Hypothalamus (tissue), 51 donors: ENCODE measurements at places on chromosomes 11 and 22.

DNA sequence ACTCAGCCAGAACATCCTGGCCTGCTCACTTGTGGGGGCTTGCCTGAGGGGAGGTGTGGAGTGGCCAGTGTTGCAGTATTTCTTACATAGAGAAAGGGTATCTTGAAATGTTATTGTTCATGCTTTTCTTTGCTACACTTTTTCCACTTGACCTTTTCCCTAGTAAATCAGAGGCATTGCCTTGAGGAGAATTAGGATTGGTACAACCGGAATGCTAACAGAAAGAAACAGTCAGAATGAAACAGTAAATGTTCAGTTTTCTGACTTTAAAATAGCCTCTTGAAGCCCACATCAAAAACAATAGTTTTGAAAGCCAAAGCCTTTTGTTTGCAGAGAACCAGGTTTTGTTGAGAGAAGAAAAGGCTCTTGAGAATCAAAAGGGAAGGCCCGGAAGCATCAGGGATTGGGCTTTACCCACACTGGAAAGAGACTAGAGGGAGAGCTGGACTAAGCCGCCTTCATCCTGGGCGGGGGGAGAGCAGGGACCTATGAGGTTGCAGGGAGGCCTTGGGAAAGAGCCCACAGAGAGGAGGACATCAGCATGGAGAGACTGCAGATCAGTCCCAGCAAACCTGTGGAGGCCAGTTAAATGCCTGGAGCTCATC lies 12.4 kb downstream of the ADM start:
- no peak for DNase-seq

DNA sequence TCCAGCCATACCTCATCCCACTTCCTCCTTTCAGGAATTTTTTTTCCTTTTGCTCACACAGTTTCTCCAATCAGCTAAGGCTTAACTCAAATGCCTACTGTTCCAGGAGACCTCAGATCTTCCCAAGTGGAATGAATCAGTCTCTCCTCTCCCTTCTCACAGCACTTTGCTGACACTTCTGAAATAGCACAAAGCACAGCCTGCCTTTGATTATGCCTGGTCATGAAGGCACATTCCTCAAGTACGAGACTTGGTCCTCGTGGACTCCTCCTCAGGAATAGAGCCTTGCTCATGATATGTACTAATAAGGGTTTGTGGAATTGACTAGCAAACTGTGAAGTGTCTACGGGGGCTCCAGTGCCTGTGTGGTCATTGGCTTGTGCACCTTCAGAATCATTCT lies 176.7 kb upstream of the TENM4 start:
- no peak for DNase-seq

- no peak for DNase-seq
Measured at GRCh38 chr11:69541501-69542313, 60.2 kb downstream of the LINC01488 start.

DNA sequence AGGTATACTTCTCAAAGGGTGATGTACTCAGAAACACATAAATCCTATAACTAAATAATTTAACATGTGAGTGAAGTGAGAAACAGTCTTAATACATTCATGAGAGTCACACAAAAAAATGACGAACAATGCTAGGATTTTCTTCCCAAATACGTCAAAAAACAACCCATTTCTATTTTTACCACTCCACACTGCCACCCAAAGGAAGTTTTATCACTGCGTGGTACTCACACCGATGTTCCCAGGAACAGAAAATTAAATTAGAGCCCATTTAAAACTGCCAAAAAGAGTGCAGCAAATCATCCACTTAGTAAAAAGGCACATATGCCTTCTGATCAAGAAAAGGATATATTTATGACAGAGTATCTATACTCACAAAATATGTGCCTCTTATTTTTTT lies 710.9 kb upstream of the FAT3 start:
- DNase-seq = no peak

- no peak for DNase-seq
Measured at GRCh38 chr22:20404881-20405280, 10.9 kb downstream of the ZNF74 start.

DNA sequence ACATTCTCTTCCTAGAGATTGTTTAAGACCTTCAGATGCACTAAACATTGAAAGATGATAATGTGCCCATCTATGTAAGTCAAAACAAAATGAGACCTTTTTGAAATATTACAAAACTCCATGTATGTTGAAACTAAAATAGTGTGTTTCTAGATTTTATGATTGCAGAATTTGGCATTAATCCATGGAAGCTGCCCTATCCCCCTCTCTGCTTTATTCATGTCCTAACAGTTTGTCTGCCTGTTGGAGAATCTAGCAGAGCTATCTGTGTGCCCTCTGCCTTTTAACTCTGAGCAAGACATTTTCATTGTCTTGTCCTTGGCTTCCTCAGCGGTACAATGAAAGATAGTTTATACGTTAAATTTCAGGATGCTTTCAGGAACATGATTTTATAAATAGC lies 105.5 kb downstream of the FAT3 start:
- no peak for DNase-seq

- no peak for DNase-seq
Measured at GRCh38 chr22:33756508-33756949, 163.7 kb downstream of the LARGE1 start.

DNA sequence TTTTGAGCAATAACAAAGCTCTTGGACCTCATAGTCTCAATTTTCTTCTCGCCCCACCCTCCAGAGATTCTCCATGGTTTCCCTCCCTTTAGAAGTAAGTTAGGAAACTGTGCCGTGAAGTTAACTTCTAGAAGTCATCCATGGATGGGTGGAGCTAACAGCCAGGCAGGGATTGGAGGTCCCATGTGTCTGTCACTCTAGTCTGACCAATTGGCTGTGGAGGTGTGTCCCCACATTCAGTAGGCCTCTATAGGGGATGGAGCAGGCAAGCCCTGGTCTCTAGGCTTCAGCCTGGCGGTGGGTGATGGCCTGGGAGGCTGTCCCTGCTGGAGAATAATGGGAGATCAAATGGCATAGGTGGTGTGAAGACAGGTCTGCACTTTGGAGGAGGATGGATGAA lies 50.7 kb downstream of the TP53I11 start:
- no peak for DNase-seq

DNA sequence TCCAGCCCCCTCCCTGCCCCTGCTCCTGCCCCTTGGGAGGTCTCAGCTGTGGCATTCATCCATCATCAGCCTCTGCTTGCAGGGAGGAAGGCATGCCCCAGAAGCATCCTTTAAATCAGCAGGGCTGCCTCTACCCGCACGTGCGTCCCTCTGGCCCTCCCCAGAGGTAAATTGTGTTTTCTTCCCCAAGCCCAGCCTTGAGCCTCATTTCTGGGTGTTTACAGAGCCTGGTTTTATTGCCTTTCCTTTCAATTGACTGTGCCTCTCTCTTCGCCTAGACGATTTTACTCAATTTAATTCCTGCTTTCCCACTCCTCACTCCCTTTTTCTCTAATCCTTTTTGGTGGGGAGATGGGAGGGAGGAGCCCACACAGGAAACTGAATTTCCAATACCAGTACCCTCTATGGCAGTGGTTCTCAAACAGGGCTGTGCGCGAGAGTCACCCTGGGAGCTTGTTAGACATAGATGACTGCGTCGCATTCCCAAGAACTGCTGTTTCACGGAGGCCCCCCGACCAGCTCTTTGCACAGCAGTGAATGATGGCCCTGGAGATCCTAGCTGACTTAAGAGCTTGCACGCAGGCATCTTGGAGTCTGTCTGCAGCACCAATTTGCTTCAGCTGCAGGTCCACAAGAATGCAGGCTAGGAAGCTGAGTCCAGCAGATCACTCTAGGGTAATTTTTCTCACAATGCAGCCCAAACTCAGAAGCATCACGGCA lies 15.1 kb upstream of the OAF start:
- DNase-seq = no peak

DNA sequence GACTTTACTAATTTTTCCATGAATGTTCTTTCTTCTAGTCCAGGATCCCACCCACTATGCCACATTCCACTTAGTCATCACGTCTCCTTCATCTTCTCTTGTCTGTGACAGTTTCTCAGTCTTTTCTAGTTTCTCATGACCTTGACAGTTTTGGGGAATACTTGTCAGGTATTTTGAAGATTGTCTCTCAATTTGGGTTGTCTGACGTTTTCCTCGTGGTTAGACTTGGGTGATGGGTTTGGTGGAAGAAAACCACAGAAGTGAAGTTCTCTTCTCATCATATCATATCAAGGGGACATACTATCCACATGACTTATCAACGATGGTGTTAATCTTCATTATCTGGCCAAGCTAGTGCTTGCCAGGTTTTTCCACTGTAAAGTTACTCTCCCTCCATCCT lies 102.4 kb downstream of the LRRC32 start:
- no peak for DNase-seq

DNA sequence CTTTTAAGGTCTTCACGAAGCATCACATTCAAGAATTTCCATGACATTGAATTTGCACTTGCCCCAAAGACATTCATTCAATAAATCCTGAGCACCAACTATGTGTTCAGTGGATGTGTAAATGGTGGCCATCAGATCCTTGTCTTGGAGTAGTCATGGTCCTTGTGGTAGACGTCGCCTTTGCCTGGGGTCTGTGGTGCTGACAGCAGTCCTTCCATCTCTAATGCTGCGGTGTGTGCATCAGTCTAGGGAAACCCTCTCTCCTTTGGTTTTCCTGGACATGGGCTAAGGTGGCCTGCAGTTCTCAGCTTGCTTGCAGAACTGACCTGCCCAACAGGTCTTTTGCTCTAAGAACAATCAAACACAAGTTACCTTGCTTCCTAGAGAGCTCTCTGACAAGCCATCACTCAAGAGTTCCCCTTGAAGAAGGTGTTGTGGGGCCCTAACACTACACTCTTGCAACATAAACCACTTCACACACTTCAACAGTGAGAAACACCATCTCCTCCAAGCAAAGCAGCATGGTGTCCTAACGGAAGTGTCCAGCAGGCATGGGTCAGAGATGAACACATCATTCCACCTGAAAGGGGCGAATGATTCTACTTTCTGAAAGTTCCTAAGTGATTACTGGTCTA lies 72.1 kb downstream of the BUD13 start:
- no peak for DNase-seq

GRCh38 chr22:39983346-39983745 lies 11.4 kb upstream of the FAM83F start:
- no peak for DNase-seq

DNA sequence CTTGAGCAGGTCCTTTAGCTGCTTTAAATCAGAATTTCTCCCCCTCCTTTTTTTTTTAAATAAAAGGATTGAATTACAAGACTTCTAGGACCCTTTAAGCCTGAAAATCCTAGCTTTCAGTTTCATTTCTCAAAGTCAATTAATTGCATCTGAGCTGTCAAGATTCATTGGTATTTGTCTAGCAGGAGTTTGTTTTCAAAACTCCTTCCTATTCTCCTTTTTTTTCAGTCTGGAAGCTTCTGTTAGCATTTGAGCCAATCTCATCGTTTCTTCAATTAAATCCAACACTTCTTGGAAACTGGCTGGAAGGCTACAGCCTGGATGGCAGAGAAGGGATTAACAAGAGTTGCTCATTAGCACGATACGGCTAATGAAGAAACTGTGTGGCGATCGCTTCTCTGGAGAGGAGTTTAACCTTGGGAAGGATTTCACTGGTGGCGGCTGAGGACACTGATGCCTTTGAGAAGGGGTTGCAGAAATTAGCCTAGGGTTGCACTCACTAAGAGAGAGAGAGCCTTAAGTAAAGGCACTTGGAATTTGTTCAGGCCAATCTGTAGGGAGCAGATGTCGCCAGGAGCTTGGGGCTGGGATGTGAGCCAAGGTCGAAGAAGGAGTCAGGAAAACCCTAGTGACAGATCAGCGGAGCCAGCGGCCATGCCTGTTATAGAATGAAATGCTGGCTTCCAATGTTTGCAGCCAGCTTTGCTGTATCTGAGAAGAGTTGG lies 43.8 kb upstream of the API5 start:
- peak; percentile 5 for DNase-seq
